Calu3 (cell line): ENCODE measurements at places on chromosomes 2 and 18. TPM values are rescaled to one million over a fixed set of nuclear protein-coding genes. Genes with fewer than 3 reads are reported as not detected.

- no peak overlapping the region for H3K4me3 ChIP-seq
- H3K4me1 ChIP-seq = peaks cover 46% of the 10 kb centered on the region
- H3K27me3 ChIP-seq = no peaks in the 10 kb centered on the region
- H3K27ac ChIP-seq = no peak overlapping the region
These were observed 198.9 kb downstream of the CDCA7 start for GRCh38 chr2:173553593-173553992.

GRCh38 chr2:62176801-62177200 is 19.1 kb upstream of the B3GNT2 start:
- peaks cover 4% of the 10 kb centered on the region for H3K27me3 ChIP-seq
- DNase-seq = no peak
- no peak overlapping the region for H3K4me3 ChIP-seq

DNA sequence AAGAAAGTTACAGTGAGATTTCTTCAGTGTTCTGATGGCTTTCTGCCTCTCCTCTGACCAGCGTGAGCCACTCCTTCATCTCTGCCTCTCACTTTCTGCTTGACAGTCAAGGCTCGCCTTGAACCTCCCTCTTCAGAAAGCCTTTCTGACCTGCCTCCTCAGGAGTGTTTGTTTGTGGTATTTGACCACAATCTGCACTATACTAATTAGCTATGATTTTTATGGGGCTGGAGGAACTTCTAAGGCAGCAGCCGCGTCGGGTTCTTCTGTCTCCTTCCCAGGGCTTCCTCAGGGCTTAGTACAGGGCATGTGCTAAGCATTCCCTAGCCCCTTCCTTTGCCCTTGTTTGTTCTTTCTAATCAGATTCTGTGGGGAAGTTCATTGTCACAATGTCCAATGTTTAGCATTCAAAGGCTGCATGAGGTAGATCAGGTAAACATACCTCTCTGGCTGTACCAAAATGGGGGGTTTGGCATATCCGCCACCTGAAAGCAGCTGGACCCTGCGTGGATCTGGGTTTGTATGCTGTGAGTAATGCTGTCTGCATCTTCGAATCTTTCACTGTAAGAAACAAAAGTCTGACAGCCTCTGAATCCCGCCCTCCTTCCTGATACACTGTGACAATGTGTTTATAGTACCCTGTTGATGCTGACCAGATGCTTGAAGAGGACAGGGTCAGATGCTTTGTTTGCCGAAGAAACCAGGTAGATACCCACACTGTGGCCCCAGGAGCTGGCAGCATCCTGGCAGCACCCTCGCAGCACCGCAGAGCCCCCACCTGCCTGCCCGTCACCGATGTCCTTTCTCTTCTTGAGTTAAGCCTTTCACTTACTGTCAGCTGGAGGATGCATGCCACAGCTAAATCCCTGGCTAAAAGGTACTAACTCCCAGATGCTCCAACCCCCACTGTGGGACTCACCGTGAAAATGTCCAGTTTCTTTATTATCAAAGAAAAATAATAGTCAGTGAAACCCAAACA is 260.8 kb upstream of the HDAC4 start:
- no peak overlapping the region for H3K27ac ChIP-seq
- no peaks in the 10 kb centered on the region for H3K36me3 ChIP-seq
- H3K4me3 ChIP-seq = no peak overlapping the region
- no peaks in the 10 kb centered on the region for H3K4me1 ChIP-seq
- H3K27me3 ChIP-seq = peaks cover 90% of the 10 kb centered on the region
- DNase-seq = no peak

DNA sequence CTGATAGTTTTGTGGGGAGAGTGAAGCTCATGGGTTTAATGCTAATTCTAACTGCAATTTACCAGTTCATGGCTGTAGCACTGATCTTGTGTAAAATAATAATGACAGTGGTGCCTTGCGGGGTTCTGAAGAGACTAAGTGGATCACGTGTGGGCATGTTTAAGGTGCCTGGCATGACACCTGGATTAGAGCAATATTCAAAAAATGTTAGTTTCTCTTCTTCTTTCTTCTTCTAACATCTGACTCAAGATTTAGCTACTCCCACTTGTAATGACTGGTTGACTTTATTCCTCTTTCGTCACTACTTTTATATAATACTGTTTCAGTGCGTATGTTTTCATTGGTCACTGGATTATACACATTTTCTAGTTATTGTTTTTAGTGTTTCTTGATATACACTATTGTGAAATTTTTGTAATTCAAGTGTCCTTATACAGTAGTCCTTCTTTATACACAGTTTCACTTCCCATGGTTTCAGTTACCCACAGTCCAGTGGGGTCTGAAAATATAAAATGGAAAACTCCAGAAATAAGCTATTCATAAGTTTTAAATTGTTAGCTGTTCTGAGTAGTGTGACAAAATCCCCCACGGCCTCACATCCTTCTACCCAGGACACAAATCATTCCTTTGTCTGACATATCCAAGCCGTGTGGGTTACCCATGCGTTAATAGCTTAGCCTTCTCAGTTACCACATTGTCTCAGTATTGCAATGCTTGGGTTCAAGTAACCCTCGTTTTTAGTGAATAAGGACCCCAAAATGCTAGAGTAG is 662.2 kb upstream of the CNTNAP5 start:
- no peak overlapping the region for H3K4me3 ChIP-seq
- no peak overlapping the region for H3K27ac ChIP-seq
- H3K27me3 ChIP-seq = no peaks in the 10 kb centered on the region

GRCh38 chr2:53210538-53210937 is 557.1 kb upstream of the CHAC2 start:
- no peaks in the 10 kb centered on the region for H3K27me3 ChIP-seq
- DNase-seq = no peak
- H3K27ac ChIP-seq = no peak overlapping the region
- no peaks in the 10 kb centered on the region for H3K4me1 ChIP-seq
- no peaks in the 10 kb centered on the region for H3K36me3 ChIP-seq

- no peak for DNase-seq
- peaks cover 4% of the 10 kb centered on the region for H3K36me3 ChIP-seq
- peaks cover 25% of the 10 kb centered on the region for H3K4me1 ChIP-seq
- no peak overlapping the region for H3K4me3 ChIP-seq
These were observed 159.4 kb downstream of the GALNT14 start for GRCh38 chr2:30978854-30979253.

DNA sequence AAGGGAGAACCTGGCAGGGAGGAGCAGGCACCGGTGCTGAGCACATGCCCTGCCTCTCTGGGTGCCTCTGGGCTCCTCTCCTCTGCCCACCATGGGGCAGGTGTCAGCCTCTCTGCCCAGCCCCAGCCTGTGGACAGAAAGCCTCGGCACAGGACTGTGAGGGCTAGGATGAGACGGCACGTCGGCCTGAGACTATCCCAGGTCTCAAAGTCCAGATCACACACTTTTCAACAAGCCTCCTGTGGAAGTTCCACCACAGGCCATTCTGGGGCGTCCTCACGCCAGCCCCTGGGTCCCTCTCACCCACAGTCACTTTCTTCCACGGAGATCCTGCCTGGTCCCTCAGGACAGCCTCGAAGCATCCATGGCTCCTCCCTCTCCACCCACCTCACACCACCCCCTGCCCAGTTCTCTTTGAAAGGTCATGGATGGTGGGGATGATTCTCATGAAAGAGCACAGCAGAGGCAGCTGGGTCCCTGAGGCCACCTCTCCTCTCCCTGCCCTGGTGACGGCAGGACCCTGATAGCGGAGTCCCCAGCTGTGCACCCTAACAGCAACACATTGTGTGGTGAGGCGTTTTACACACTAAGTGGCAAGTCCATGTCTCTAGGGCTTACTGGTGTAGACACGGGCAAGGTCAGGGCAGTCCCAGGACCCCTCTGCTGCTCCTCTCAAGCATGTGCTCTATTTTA is 569.4 kb upstream of the SALL3 start:
- DNase-seq = no peak
- H3K36me3 ChIP-seq = no peaks in the 10 kb centered on the region
- no peak overlapping the region for H3K4me3 ChIP-seq
- H3K27ac ChIP-seq = no peak overlapping the region
- H3K27me3 ChIP-seq = no peaks in the 10 kb centered on the region
- no peaks in the 10 kb centered on the region for H3K4me1 ChIP-seq

GRCh38 chr2:59296279-59296678 is 1055.2 kb upstream of the FANCL start:
- H3K27me3 ChIP-seq = peaks cover 26% of the 10 kb centered on the region
- H3K36me3 ChIP-seq = no peaks in the 10 kb centered on the region
- H3K27ac ChIP-seq = no peak overlapping the region
- no peaks in the 10 kb centered on the region for H3K4me1 ChIP-seq
- no peak for DNase-seq

GRCh38 chr2:201852878-201853415 is 46.6 kb downstream of the CDK15 start:
- peaks cover 9% of the 10 kb centered on the region for H3K27me3 ChIP-seq
- no peak for DNase-seq
- H3K36me3 ChIP-seq = no peaks in the 10 kb centered on the region
- H3K4me1 ChIP-seq = peaks cover 15% of the 10 kb centered on the region

DNA sequence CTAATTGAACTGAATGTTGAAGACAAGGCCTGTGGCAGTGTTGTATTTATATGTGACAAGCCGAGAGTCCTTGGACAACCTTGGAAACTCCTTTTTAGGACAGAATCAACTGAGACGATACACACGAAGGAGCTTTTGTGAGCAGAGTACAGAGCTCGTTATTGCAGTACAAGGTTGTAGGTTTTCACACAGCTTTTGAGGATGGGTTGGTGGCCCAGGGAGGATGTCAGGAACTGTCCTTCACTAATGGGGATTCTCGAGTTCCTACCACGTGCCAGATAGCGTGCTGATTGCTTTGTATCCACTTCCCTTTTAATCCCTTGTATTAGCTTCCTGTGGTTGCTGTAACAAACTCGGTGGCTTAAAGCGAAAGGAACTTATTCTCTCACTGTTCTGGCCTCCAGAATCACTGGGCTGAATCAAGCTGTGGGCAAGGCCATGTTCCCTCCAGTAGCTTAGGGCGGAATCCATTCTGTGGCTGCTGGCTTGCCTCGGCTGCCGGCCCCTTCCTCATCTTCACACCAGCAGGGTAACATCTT is 20.2 kb downstream of the INPP4A start:
- no peak for DNase-seq
- H3K4me3 ChIP-seq = no peak overlapping the region
- H3K27me3 ChIP-seq = no peaks in the 10 kb centered on the region
- H3K36me3 ChIP-seq = no peaks in the 10 kb centered on the region

DNA sequence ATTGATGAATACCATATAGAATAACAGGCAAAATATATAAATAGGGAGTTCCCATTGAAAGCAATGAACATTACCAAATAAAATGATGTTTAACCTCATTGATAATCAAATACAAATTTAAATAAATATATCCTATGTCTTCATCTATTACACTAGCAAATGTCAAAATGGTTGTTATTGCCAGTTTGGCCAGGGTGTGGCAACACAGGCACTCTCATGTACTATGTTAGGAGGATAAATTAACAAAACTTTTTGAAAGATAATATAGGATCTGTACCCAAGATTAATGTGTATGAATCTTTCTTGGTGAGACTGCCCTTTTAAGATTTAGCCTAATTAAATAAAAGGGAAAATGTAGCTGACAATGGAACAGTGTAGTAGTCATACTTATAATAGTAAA is 659.3 kb downstream of the ERBB4 start:
- no peaks in the 10 kb centered on the region for H3K4me1 ChIP-seq
- DNase-seq = peak; percentile 4
- H3K4me3 ChIP-seq = no peak overlapping the region

DNA sequence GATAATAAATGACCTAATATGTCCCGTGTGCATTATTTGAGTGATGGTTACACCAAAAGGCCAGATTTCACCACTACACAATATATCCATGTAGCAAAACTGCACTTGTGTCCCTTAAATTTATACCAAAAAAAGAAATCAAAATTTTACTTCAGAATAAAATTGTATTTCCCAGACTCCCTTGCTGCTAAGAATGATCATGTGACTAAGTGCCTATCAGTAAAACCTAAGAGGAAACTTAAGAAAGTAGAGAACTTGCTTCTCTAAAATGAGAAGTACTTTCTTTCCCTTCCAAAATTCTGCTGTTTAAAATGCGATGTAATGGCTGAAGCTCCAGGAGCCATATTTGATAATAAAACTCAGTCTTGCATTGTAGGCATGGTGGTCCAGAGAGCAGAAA is 24.0 kb downstream of the PROKR1 start:
- H3K4me1 ChIP-seq = no peaks in the 10 kb centered on the region
- H3K4me3 ChIP-seq = no peak overlapping the region
- H3K27me3 ChIP-seq = peaks cover 50% of the 10 kb centered on the region
- no peak for DNase-seq

GRCh38 chr18:62102221-62102620 is 84.6 kb downstream of the PIGN start:
- H3K27me3 ChIP-seq = no peaks in the 10 kb centered on the region
- no peak overlapping the region for H3K4me3 ChIP-seq
- no peaks in the 10 kb centered on the region for H3K4me1 ChIP-seq
- H3K27ac ChIP-seq = no peak overlapping the region

- H3K27me3 ChIP-seq = no peaks in the 10 kb centered on the region
- peaks cover 18% of the 10 kb centered on the region for H3K4me1 ChIP-seq
- peak; percentile 21 for DNase-seq
- no peak overlapping the region for H3K4me3 ChIP-seq
- H3K27ac ChIP-seq = no peak overlapping the region
- no peaks in the 10 kb centered on the region for H3K36me3 ChIP-seq
These were observed 153.9 kb downstream of the INSIG2 start for GRCh38 chr2:118242216-118242615.

DNA sequence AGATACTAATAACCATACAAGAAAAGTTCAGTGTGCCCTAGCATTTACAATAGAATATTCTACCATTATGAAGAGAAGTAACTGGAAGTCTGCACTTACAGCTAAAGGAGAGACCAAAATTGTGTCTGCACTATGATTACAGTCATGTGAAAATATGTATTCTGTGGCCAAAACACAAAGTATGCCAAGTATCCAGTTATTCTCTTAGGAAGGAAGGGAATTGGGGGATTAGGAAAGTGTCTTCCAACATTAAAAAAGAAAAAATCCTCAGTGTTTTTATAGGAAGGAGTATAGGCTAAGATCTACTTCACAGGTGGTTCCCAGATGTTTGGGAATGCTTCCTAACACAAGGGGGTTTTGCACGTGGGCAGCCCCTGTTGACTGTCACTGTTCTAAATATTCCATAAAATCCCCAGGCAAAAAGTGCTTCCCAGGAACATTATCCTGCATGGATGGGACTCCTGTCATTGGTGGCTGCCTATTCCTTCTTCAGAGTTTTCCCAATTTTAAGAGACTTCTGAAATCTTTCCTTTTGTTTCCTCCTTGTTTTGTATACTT is 180.2 kb upstream of the KLHL29 start:
- no peak overlapping the region for H3K4me3 ChIP-seq
- H3K27ac ChIP-seq = no peak overlapping the region
- H3K4me1 ChIP-seq = peaks cover 10% of the 10 kb centered on the region
- H3K36me3 ChIP-seq = no peaks in the 10 kb centered on the region
- H3K27me3 ChIP-seq = peaks cover 15% of the 10 kb centered on the region

DNA sequence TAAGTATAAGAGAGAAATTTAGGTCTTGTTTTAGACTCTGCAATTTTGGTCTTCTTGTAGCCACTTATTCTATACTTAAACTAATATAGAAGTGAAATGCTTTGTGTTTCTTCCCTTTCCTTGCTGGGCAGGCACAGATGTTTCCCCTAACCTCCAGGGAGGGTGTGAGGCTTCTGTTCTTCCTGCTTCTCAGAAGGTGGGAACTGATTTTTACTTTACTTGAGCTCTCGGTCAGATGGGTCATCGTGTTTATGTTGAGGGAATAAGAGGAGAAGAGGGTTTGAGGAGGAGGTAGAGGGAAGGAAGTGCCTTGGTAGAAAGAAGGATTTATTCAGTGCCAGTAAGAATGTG is 92.5 kb upstream of the CXCR4 start:
- no peak for DNase-seq
- peaks cover 44% of the 10 kb centered on the region for H3K4me1 ChIP-seq

Gene SUMO1
- total RNA-seq = 140 and 164 TPM in 2 replicates

Gene RUFY4
- 0.21 and 2.6 TPM in 2 replicates for total RNA-seq

Gene CPO
- total RNA-seq = 0.40 TPM in 1 of 2 replicates, not detected in the other

Gene ERBB4
- 2.2 and 2.9 TPM in 2 replicates for total RNA-seq
